ENCODE measurements at places on chromosomes 13 and 19.

DNA sequence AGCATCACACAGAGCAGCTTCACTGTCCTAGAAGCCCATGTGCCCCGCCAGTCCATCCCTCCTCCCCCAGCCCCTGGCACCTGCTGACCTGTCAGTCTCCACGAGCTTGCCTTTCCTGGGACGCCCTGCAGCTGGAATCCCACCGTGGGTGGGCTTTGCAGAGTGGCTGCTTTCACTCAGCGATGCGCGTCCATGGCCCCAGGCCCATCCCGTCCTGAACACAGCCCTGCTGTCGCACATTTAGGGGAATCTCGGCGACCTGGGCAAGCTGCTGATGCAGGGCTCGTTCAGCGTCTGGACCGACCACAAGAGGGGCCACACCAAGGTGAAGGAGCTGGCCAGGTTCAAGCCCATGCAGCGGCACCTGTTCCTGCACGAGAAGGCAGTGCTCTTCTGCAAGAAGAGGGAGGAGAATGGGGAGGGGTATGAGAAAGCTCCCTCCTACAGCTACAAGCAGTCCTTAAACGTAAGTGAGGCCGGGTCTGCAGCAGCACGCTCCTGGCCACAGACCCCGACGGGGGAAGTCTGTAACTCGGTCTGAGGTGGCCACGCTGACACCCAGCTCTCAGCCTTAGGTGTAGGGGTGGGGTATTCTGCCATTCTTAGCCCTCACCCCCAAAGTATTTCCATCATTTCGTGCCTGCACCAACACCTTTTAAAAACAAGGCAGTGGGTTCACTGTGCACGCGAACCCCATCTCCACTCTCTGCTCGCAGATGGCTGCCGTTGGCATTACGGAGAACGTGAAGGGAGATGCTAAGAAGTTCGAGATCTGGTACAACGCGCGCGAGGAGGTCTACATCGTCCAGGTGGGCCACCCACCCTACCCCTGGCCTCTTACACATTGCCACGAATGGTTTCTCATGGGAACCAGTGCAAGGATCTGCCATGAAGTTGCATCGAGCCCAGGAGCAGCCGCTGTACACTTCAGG lies 18.3 kb upstream of the F7 start:
- DNase-seq: no peak

- no peak for DNase-seq
These were observed at the start of gene SLC5A5 for GRCh38 chr19:17871878-17872250. Gene SLC5A5, plus strand, starts transcription at chr19:17871945. Its CDS starts 375 bp downstream, at chr19:17872320.

GRCh38 chr13:39586151-39586550 lies 16.8 kb downstream of the LHFPL6 start:
- DNase-seq: no peak

GRCh38 chr19:47549261-47549862 lies 23.6 kb downstream of the ZNF541 start:
- DNase-seq: no peak

GRCh38 chr19:33788676-33789075 lies 8.0 kb upstream of the KCTD15 start:
- DNase-seq: no peak

GRCh38 chr13:34847766-34848165 lies 94.3 kb upstream of the NBEA start:
- no peak for DNase-seq

GRCh38 chr13:48220981-48221685 lies 11.9 kb upstream of the ITM2B start:
- no peak for DNase-seq

DNA sequence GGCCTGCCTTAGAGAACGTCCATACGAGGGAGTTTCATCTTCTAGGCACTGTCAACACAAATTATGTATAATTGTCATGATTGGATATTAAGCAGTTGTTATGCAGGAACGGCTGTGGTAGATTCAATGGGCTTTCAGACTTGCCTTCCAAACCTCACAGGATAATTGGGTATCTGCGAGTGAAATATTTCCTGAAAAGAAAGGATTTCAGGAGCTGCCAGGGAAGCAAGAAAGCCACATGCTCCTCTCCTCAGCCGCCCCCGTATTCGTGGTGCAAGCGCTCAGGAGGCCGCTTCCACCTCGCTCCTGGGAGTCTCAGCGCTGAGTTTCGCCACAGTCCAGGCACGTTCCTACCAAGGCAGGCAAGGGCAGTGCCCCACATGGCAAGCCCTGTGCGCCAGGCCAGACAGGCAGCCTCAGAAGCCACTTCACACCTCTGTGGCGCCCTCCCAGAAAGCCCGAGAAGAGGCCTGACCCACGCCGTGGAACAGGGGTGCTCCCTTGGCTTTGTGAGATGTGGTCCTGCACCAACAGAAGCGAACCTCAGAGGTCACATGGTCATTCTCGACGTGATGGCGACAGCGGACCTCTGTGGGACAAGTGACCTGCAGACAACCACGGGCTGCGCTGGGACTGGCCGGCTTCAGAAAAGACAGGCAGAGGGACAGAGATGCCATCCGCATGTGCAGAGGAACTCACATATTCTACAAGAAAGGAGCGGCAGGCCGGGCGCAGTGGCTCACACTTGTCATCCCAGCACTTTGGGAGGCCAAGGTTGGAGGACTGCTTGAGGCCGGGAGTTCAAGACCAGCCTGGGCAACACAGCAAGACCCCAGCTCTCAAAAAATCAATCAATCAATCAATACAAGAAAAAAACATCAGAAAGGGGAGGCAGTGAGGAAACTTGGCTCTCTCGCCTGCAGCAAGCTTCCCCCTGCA lies 41.4 kb downstream of the CEBPG start:
- no peak for DNase-seq

DNA sequence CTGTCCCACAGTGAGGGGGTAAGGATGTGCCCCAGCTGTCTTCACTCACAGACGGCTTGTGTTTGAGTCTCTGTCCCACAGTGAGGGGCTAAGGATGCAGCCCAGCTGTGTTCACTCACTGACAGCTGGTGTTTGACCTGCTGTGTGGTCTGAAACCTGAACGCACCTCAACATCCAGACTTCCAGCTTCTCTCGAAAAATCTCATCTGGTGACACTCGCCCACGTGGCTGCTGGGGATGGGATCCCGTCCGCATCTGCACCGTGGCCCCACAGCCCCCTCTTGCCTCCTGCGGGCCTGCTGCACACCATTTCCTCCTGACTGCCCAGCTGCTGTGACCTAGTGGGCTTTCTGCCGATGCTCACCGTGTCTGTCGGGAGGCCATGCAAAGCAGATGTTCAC lies 27.3 kb downstream of the CHAF1A start:
- no peak for DNase-seq

DNA sequence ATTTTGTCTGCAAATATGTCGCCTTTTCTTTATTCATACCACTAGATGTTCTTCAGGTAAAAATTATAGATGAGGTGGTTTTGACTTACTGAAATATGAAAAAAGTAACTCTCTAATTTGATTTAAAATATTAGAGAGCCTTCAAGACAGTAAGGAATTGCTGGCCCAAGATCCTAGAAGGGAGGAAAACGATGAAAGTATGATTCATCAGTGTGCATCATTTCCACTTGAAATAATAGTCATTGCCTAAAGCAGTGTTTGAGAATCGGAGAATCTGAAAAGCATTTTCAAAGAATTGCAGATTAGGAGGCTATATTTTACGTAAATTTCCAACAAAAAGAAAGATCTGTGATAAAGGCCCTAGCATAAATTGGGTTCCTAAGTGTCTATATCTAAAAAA lies 1707.9 kb upstream of the PRR20A start:
- no peak for DNase-seq

DNA sequence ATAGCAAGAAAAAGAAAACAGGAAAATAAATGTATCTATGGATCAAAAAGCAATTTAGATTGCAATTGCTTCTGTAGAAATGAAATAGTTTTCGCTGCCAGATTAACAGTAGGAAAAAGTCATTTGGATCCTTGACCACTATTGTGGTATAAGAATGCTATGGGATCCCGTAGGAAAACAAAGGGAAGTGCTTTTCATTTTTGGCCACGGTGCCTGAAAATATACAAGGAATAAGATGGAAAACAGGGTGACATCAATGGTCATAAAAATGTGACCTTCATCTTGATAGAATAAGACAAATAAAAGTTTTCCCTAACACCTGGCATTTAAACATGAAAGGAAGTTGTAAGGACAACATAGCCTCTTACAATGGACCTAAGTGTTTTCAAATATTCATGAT lies 622.8 kb downstream of the DACH1 start:
- DNase-seq: no peak

GRCh38 chr19:34178274-34178610 lies 5.9 kb downstream of the LSM14A start:
- no peak for DNase-seq

DNA sequence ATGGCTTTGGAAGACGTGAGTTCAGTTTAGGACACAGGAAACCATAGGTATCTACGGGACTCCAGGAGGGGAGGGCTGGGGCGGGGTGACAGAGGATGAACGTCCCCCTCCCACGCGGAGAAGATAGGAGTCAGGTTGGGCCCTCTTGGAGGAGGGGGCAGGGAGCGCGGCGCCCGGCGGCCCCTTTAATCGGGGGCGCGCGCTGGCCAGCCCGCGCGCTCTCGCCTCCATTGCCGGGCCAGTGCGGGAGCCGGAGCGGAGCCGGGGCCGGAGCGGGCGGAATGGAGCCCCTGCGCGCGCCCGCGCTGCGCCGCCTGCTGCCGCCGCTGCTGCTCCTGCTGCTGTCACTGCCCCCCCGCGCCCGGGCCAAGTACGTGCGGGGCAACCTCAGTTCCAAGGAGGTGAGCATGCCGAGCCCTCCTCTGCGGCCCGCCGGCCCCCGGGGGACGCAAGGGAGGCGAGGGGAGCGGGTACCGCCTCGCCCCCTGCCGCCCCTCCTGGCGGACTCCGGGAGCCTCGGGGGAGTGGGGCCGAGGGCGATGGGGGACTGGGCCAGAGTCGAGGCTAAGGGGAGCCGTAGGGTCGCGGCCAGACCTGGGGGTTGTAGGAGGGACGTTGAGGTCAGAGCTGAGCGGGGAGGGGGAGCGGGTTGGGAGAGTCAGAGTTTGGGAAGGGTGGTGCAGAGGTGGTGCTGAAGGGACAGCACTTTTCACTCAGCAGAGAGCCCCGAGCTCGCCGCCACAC lies at the start of gene TMEM145:
Gene TMEM145 (plus strand): TSS at position 214 of the 744 bp plus-strand sequence. CDS start 68 bp downstream, at position 282.
- no peak for DNase-seq

DNA sequence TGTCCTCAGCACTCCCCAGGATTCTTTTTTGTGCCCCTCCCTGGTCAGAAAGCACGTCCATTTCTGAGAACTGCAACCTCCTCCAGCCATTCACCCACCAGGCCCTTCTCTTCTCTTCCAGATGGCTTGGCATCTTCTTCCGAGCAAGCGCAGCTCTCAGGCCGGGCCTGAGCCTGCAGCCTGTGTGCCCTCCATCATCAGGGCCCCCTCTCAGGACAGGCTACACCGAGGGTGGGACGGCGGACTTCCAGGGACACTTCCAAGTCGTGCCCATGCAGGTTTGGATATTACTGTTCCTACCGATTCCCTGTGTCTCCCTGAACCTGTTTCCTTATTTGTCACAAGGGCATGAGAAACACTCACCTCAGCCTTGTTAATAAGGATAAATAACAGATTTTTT lies 28.4 kb downstream of the SOX1 start:
- no peak for DNase-seq

GRCh38 chr13:90430127-90430526 lies 917.4 kb upstream of the MIR17HG start:
- no peak for DNase-seq

GRCh38 chr13:99281811-99282263 lies 23.7 kb upstream of the GPR18 start:
- DNase-seq: peak; percentile 60

DNA sequence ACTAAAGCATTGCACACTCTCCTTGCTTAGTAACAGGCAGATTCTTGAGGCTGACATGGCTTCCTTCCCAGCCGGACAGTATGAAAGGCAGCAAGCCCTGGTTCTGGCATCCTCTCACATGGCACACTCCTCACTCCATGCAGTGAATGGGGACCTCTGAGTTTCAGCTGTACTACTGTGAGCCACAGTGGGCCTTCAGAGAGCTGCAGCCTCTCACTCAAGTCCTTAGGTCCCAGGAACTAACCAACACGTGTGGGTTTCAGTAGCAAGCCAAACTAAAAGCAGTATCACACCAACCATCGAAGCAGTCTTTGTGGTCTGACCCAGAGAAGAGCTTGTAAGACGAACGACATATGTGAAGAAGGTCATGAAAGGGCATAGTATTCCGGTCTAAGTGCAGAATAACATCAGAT lies 128.2 kb downstream of the TBC1D4 start:
- DNase-seq: no peak

- no peak for DNase-seq
These were observed 49.5 kb downstream of the ATP7B start for GRCh38 chr13:51961493-51962403.

DNA sequence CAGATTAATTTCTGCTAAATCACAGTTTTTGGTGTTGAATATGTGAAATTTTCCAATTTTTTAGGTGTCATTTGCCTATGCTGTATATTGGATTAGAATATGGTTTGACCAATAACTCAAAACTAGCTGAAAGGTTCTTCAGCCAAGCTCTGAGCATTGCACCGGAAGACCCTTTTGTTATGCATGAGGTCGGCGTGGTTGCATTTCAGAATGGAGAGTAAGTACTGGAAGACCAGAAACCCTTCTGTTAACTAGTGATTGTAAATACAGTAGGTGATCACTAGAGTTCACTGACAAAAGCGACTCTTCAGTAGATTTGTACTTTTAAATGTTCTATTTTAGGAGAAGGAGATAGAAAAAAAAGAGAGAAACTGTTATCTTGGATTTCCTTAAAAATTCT lies 22.3 kb downstream of the CDC16 start:
- DNase-seq: no peak

- DNase-seq: no peak
These were observed 39.6 kb downstream of the NUMBL start for GRCh38 chr19:40650749-40651305.

DNA sequence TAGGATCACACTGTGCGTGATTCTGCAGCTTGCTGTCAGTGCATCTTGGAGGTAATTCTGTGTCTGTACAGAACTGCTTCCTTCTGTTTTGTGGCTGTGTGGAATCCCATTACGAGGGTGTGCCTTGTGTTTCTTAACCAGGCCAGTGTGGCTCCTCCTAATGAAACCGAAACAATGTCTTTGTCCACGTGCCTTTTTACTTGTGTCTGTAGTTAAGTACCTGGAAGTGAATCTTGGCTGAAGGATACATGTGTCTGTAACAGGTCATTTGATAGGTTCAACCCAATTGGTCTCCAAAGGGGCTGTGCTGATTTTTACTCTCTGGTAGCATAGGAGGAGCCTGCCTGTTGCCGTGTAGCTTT lies 13.1 kb downstream of the NOP53 start:
- DNase-seq: no peak

GRCh38 chr13:79227418-79227817 lies 178.6 kb downstream of the RBM26 start:
- DNase-seq: no peak

GRCh38 chr19:13001502-13002165 lies 6.4 kb downstream of the NFIX start:
- DNase-seq: no peak

DNA sequence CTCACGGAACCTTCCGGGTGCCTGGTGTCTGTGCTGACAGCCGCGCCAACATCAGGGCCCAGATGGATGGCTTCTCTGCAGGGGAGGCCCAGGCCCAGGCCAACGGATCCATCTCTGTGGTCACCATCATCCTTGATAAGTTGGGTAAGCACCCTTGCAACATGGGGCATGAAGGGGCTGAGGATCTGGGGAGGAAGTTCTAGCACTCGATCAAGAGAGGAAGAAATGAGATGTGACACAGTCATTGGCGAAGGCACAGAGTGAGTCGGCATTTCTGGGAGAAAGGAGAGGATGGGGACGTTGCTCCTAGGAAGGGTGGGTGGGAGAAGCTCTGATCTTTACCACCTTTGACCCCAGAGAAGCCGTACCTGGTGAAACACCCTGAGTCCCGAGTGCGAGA lies 4.4 kb downstream of the CILP2 start:
- DNase-seq: no peak

GRCh38 chr19:29662278-29662603 lies 3.0 kb upstream of the PLEKHF1 start:
- DNase-seq: no peak

- DNase-seq: no peak
These were observed 314.2 kb downstream of the DLEU7 start for GRCh38 chr13:50529154-50529882.
